Activated gamma-delta T cell (primary cell): ENCODE measurements at places on chromosomes 3 and 15.

GRCh38 chr15:32020156-32020555 is 10.2 kb upstream of the CHRNA7 start:
- DNase-seq: no peak

- DNase-seq: no peak
Observed at GRCh38 chr3:100164743-100165142, 50.4 kb upstream of the FILIP1L start.

DNA sequence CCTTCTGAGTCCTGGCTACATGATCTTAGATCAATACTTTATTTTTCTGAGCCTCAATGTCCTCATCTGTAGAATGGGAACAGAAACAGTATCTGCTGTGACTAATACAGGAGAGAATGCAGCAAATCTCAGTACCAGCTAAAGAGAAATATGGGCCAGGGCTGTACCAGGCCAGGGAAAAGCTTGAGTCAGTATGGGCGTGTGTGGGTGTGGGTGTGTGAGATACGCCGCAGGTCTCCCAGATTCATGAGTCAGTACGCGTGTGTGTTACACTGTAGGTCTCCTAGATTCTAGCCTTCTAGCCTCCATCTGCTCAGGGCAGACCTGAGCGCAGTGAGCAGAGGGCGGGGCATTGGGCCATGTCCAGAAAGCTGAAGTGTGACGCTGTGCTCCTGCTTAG is 15.2 kb downstream of the GNAI2 start:
- DNase-seq: no peak

DNA sequence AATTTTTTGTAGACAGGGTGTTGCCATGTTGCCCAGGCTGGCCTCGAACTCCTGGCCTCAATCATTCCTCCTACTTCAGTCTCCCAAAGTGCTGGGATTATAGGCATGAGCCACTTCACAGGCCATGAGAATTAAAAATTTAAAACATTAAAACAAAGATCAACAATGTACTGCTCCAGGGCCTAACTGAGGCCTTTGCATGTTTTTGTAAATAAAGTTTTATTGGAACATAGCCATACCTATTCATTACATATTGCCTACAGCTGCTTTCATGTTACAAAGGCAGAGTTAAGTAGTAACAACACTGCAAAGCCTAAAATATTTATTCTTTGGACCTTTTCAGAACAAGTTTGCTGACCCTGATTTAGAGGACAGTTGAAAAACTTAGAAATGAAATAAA is 9.6 kb downstream of the VPS39 start:
- DNase-seq: no peak

- no peak for DNase-seq
Observed at GRCh38 chr15:89021224-89021623, 67.0 kb upstream of the ABHD2 start.

- no peak for DNase-seq
Observed at GRCh38 chr15:92617549-92618520, 37.7 kb downstream of the FAM174B start.

DNA sequence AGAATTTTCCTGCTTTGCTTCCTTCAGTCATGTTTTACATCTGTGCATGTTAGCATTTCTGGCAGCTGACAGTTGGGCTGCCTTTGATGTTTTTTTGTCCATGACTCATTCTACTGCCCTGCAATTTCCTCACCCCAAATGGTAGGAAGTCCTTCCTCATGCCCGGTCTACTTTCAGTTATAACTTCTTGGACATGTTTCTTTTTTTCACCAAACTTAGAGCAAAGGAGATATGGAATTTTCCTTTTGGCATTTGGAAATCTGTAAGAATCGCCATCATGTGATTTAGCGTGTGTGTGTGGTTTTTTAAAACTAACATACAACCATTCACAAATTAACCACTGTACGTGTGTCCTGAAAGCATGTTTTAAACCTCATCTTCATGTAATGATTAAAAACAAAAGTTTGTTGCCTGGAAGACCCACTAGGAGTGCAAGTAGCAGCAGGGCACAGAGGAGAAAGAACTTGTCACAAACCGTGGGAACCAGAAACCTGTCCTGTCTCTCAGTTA is 430.7 kb upstream of the CFAP20DC start:
- no peak for DNase-seq

- no peak for DNase-seq
Observed at GRCh38 chr3:138933068-138933668, 13.8 kb downstream of the FOXL2 start.

- DNase-seq: no peak
Observed at GRCh38 chr15:65212097-65212496, 824 bp upstream of the CILP start.

DNA sequence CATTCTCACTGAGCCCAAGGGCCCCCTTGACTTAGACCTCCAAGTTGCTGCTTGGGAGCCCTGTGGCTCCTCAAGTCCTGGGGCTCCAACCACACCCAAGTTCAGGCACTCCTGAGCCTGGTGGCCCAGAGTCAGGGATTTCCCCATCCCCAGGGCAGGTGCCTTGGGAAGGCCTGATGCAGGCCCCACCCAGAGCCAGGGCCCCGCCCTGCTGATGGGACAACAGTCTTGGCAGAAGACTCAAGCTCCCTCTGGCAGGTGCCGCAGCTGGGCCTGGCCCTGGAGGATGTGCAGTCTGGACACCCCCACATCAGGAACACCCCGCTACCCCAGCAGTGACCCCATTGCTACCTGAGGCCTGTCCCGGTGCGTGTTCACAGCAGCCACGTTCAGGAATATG is 17.7 kb upstream of the SHISA5 start:
- DNase-seq: no peak

- peak; percentile 24 for DNase-seq
Observed at GRCh38 chr3:48634661-48635221, 520 bp downstream of the SLC26A6 start.

- no peak for DNase-seq
Observed at GRCh38 chr3:36212251-36212650, 168.1 kb upstream of the STAC start.

GRCh38 chr15:81828135-81828534 is 217.7 kb downstream of the MEX3B start:
- no peak for DNase-seq

DNA sequence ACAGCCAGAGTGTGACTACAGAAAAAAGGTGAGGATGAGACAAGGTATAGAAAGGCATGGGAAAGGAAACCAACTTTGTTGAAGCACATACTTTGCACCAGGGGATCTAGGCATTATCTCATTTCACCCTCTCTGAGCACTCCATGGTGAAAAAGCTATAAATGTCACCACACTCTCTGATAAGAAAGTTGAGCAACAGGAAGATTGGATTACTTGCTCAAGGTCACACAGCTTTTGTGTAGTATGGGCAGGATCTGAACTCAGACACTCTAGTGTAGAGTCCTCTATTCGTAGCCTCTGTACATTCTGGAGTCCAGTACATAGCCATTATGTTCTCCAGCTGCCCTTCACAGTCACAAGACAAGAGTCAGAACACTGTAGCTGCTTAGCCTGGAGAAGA is 163.4 kb upstream of the SEMA6D start:
- no peak for DNase-seq

GRCh38 chr3:141807277-141808033 is 44.2 kb downstream of the GRK7 start:
- no peak for DNase-seq
